ENCODE measurements at places on chromosomes 2 and 18.

DNA sequence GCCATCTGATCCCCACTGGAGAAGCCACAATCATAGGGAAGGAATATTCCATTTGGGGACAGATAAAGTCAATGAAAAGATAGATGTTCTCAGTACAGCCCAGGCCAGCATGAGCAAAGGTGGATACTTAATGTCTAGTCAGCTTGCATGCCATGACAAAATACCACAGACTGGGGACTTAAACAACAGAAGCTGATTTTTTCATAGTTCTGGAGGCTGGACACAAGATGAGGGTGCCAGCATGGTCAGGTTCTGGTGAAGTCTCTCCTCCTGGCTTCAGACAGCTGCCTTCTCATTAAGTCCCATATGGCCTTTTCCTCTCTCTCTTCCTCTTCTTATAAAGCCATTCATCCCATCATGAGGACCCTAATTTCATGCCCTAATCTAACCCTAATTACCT lies 116.1 kb upstream of the CYP1B1 start:
- DNase-seq = no peak

DNA sequence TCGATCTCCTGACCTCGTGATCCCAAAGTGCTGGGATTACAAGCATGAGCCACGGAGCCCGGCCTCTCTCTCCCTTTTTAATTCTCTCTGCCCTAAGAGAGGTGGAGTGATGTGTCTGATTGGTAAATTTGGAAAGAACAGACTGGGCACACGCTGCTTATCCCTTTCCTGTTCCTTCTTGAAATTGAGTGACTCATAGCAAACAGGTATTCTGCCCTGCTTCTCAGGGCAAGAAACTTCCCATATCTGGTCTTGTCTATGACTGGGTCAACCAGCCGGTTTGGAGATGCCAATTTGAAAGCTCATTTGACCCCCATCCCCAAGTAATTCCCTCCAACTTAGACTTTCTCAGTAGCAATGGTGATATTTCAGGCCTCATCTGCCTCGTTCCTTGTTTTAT lies 15.0 kb downstream of the LYPD1 start:
- DNase-seq = no peak

- no peak for DNase-seq
These were observed 29.7 kb downstream of the SLC4A5 start for GRCh38 chr2:74313497-74313896.

- no peak for DNase-seq
These were observed 53.5 kb downstream of the DGKD start for GRCh38 chr2:233407771-233408181.

DNA sequence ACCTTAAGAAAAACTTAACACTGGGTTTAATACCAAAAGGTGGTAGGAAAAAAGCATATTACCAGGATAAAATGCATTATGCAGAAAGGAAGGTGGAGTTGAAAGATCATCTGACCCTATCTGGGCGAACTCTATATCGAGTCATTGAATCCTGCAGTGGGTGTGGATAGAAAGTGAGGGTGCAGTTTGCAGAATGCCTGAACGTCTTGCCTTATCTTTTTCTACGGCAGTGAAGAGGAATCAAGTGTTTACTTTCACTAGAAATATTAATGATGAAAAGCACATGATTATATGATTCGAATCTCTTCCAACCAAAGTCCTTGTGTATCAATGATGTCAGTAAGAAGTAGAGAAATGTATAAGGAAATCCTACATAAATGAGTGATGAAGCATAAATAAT lies 4.3 kb upstream of the CAVIN2 start:
- no peak for DNase-seq

DNA sequence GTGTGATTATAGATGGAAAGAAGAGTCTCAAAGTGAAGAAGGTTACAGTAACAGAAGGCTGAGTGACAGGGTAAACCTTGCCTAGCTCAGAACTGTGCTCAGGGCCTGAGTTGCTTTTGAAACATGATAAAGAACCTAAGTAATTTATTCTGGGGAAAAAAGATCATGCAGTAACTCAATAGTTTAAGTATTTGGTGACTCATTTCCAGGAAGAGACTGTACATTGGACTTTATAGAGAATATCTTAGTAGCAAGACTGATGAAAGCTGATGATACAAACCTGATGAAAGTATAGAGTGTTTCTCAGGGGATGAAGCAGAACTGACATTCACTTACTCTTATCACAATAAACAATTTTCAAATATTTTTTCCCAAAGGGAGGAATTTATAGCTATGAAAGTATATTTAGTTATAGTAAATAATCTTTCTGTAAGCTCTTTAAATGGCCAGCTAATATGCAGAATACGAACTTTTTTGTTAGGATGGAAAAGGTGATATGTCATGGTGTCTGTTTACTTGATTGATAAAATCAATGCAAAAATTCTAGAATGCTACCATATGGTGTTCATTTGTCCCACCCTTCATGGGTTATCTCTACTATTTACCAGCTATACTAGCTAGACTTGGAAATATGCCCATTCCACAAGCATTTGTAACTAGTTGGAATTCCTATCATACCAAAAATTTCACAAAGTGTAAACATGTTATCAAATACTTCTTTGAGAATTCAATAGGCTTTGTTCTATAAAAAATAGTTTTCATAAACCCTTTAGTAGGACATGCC lies 1265.5 kb upstream of the ACVR2A start:
- no peak for DNase-seq

- peak; percentile 54 for DNase-seq
These were observed 2.9 kb downstream of the CYP26B1 start for GRCh38 chr2:72144632-72145288.

DNA sequence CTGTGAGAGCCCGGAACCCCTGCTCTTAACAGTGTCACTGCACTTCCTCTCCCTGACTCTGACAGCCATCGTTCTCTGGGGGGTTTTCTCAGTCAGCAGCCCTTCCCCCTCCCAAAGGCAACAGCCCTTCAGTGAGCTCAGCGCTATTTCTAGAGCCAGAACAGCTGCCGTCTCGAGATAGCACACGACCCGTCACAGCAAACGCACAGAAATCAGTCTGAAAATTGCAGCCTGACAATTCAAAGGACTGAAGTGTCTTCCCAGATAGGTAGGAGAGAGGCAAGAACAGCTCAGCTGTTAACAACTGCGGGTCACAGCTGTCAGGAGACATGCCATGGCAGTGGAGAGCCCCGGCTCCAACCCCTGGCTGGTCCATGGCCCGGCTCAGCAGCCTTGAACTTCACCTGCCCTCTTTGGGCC lies 45.4 kb downstream of the ST8SIA5 start:
- DNase-seq = peak; percentile 75

GRCh38 chr18:68724021-68724420 lies 9.1 kb upstream of the TMX3 start:
- no peak for DNase-seq

DNA sequence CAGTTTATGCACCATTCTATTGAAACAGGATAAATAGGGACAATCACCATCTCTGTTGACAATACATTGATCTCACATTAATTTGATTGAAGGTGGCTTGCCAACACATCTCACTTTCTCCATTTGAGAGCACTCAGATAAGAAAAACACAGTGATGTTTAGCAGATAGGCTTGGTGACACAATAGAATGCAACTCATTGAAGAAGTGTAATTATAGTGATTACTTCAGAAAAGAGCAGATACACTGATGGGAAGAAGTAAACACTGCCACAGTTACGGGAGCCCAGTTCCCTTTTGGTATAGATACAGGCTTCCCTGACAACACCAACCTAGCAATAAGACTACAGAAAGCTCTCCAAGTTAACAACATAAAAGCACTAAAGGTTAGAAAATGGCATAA lies 89.1 kb downstream of the FIGN start:
- DNase-seq = no peak

- no peak for DNase-seq
These were observed 475.6 kb upstream of the ZEB2 start for GRCh38 chr2:144995482-144995881.

DNA sequence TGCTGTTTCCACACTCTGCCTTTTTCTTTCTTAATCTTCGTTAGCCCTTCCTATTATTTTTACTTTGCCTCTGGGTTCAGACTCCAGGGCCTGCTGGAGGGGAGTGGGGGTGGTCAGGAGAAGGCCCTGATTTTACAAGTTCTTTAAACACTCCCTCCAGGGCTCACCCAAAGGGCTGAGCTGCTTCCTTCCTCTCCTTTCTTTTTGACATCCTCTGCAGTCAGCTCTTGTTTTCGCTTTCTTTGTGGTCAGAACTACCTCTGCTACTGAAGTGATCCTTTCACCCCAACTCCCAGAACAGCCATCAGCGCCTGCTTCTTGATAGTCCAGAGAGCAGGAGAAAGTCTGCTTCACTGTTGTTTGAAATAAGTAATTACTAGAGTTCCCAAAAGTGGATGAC lies 925.7 kb downstream of the EPHA4 start:
- no peak for DNase-seq

- peak; percentile 47 for DNase-seq
These were observed 119.6 kb downstream of the FEZ2 start for GRCh38 chr2:36478332-36478738.

DNA sequence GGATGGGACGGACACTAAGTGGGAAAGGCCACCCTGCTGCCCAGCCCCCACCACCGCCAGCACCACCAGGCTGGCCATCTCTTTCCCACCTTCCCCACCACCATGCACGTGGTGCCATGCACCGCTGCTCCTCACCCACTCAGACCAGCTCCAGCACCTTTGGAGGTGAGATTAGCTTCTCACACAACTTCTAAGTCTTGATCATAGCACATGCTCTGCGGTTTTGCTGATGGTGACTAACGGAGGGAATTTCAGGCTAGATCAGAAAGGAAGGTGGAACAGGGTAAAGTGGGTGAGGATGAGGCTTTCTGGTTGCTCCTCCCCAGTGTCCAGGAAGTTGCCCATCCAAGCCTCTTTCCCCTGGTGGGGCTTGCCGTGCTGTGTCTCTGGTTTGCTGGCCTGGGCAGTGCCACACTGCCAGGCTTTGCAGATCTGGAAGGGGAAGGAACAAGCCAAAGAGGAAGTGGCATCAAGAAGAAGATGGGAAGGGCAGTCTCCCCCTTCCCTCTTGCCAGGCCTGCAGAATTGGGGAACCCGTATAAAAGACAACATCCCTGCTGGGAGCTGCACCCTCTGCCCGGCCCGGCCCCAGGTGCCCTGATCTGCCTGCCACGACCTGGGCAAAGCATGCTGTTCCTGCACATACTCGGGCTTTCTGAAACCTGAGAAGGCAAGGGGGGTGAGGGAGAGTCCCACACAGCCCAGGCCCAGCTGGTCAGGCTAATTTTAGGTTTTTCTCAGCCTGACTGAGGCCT lies 44.3 kb upstream of the CAB39 start:
- DNase-seq = peak; percentile 87

GRCh38 chr2:16188261-16188890 lies 248.0 kb downstream of the MYCN start:
- no peak for DNase-seq
